ENCODE measurements at places on chromosomes 2 and 18. TPM values are rescaled to one million over a fixed set of nuclear protein-coding genes. Genes with fewer than 3 reads are reported as not detected.

DNA sequence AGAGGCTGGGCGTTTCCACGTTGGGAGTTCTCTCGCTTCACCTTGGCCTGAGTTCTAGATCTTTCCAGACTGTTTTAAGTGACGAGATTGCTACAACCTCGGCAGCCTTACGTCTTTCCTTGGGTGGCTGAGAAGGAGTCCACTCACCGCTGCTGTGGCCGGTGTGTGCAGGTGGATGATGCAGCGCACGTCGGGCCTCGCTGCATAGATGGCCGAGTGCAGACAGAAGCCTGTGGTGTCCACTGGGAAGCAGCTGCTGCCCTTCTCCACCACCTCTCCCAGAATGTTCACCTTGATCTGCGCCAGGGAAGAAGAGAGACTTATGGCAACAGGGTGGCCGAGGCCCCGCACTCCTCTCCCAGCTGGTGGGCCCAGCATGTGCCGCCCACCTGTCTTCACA is 75.7 kb downstream of the ADD2 start:
- no peaks in the 10 kb centered on the region for H3K4me1 ChIP-seq
- H3K27me3 ChIP-seq, result no peaks in the 10 kb centered on the region
- H3K4me3 ChIP-seq, result no peak overlapping the region
- H3K36me3 ChIP-seq, result no peaks in the 10 kb centered on the region

Gene DSC3
- total RNA-seq, result not detected

DNA sequence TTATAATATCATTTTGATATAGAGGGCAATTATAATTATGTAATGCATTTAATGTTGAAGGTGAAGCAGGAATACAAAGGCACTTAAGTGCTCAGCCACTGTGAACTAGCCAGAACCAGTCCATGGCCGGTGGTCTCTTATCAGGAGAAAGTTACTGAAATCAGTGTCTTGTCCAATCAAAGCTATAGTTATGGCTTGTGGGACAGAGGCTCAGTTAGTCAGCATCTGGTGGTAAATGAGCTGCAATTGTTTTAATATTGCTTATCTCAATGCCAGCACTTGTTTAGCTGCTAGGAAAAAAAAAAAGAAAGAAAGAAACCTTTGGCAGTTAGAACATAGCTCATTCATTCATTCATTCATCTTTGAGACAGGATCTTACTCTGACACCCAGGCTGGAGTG is 3.8 kb upstream of the ALS2 start:
- H3K4me1 ChIP-seq, result peaks cover 17% of the 10 kb centered on the region
- DNase-seq, result no peak
- H3K4me3 ChIP-seq, result no peak overlapping the region
- H3K36me3 ChIP-seq, result no peaks in the 10 kb centered on the region

DNA sequence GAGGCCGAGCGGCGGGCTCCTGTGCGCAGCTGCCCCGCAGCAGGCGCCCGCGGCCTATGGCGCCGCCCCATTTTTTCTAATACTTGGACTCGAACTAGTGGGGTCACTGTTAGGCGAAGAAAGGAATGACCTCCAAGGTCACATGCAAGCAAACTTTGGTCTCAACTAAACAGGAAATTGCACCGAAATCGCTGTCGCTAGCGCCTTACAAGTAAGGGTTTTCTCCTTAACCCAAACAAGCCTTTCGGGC is 339 bp downstream of the ACAA2 start:
- peak overlapping the region; percentile 97 for H3K4me3 ChIP-seq
- H3K36me3 ChIP-seq, result peaks cover 43% of the 10 kb centered on the region
- H3K27me3 ChIP-seq, result no peaks in the 10 kb centered on the region
- peak overlapping the region; percentile 30 for H3K27ac ChIP-seq
- H3K4me1 ChIP-seq, result peaks cover 56% of the 10 kb centered on the region

Gene SERPINB5
- not detected for total RNA-seq

DNA sequence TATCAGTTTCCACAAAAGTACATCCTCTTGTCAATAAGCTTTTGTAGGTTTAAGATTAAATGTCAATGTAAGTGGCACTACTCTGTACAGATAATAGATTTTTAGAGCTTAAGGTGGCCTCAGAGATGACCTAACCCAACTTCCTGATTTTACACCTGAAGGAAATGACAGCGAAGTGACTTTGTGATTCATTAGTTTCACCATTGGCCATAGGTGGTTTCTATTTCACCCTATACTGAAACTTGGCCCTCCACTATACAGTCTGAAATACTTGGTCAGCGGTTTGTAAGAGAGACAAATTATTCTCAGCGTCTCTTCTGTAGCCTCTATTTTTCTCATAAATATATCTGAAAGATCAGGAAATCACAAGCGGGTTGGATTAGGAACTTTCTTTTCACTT is 330.4 kb upstream of the FAM98A start:
- no peaks in the 10 kb centered on the region for H3K36me3 ChIP-seq
- DNase-seq, result no peak
- H3K4me1 ChIP-seq, result no peaks in the 10 kb centered on the region

DNA sequence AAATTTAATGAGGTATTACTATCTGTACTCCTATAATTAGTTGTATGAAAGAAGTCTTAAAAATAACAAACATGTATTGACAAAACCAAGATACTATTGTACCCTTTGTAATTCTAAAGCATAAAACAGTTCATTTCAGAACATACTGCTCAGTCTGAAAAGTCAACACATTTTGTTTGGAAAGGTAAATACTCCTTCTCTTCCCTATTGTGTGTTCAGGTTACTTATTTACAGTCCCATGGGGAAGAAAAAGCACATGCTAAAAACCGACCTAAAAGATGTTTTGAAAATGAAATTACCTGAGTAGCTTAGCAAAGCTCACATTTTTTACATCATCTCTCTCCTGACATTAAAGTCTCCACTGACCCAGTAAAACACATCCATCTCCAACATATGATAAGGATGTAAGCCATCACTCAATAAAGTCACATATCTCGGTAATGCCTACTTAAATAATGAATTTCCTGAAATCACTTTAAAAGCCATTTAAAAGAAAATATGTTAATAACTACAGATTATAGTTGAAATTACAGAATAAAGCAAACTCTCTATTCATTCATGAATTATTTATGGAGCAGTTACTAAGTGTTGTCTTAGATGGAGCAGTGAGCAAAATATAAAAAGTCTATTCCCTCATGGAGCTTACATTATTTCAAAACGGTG is 75.6 kb upstream of the FZD5 start:
- H3K4me3 ChIP-seq, result no peak overlapping the region
- no peak for DNase-seq
- H3K27me3 ChIP-seq, result no peaks in the 10 kb centered on the region
- peaks cover 9% of the 10 kb centered on the region for H3K4me1 ChIP-seq

Gene CABYR
- total RNA-seq, result 0.49 TPM

Gene EPAS1
- 22.9 TPM for total RNA-seq

DNA sequence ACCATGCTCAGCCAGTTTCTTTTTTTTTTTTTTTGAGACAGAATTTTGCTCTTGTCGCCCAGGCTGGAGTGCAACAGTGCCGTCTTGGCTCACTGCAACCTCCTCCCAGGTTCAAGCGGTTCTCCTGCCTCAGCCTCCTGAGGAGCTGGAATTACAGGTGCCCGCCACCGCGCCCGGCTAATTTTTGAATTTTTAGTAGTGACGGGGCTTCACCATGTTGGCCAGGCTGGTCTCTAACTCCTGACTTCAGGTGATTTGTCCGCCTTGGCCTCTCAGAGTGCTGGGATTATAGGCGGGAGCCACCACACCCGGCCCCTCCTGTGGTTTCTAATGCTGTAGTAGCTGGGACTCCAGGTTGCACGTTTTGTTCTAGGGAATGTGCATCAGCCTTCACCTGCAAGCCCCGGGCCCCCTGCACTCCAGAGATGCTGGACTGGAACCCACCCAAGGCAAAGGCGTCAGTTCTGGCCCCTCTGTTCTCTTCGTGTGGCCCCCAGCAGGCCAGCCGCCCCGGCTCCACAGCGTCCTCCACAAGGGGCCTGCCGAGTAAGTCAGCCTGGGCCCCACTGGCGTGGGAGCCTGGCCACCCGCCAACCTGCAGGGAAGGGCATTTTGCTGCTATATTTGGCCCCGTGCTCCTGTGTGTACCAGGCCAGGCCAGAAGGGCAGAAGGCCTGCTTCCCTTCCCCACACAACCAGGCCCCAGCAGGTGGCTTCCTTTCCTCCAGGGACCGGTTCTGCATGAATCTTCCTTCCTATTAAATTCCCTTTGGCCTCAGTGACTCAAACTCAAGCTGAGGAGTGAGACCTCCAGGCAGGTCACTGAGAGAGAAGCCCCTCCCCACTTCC is 25.7 kb upstream of the B3GNT7 start:
- H3K4me3 ChIP-seq, result no peak overlapping the region
- H3K36me3 ChIP-seq, result no peaks in the 10 kb centered on the region
